T-helper 2 cell treated with Interferon-gamma antibody and Interleukin-4, amounts not matched to agents 5 μg/mL and 100 μg/mL, for 36 hours (primary cell): ENCODE measurements at places on chromosomes 6 and 20.

- H3K4me1 ChIP-seq, result peaks cover 3% of the 10 kb centered on the region
- peaks cover 56% of the 10 kb centered on the region for H3K27me3 ChIP-seq
- no peak overlapping the region for H3K27ac ChIP-seq
- no peaks in the 10 kb centered on the region for H3K36me3 ChIP-seq
- no peak overlapping the region for H3K4me3 ChIP-seq
- DNase-seq, result no peak
Observed at GRCh38 chr6:169251371-169251802, 2.3 kb downstream of the THBS2 start.

DNA sequence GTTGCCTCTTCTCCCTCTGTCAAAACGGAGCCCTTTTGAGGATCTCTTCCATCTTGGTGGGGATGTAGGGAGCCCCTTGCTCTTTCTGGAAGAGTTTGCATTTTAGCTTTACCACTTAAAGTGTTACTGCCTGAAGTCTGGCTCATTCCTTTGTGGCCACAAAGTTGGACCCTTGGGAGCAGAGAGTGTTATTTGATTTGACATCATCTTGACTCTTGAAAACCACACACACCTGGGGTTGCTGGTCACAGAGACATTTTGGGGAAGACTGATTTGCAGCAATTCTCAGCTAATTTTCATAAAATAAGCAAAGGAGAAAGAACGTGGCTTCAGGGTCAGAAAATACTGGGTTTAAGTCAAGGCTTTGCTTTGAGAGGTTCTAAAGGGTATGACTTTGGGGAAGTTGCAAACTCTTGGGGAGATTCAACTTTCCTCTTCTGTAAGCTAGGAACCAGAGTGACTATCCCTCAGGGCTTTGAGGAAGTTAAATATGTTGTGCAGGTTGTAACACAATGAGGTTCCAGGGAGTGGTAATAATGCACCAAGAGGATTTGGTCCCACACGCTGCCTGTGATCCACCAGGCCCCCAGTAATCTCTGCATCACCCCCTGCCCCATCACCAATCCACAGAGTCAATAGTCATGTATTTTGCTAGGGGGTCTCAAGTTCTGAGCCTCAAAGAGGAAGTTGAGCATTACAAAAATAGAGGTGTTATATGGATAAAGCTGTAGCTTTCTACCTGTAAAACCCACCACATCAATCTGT, 141.6 kb upstream of the SLC24A3 start:
- no peaks in the 10 kb centered on the region for H3K36me3 ChIP-seq
- no peak overlapping the region for H3K4me3 ChIP-seq
- no peaks in the 10 kb centered on the region for H3K27me3 ChIP-seq
- DNase-seq, result no peak
- H3K4me1 ChIP-seq, result no peaks in the 10 kb centered on the region

DNA sequence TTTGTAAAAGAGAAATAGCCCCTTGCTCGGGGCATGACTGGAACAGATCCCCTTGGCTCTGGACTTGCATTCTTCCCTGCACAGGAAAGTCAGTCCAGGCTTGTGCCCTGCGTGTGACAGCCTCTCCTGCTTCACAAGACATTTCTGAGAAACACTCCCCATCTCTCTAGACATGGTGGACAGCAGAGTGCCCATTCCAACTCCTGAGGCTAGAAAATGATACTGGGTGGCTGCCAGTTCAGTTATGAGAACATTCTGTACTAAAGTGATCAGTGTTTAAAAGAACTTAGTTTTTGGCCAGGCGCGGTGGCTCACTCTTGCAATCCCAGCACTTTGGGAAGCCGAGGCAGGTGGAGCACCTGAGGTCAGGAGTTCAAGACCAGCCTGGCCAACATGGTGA, 41.3 kb downstream of the TGM3 start:
- no peak overlapping the region for H3K27ac ChIP-seq
- H3K27me3 ChIP-seq, result no peaks in the 10 kb centered on the region
- DNase-seq, result no peak
- no peak overlapping the region for H3K4me3 ChIP-seq
- no peaks in the 10 kb centered on the region for H3K4me1 ChIP-seq
- H3K36me3 ChIP-seq, result no peaks in the 10 kb centered on the region

DNA sequence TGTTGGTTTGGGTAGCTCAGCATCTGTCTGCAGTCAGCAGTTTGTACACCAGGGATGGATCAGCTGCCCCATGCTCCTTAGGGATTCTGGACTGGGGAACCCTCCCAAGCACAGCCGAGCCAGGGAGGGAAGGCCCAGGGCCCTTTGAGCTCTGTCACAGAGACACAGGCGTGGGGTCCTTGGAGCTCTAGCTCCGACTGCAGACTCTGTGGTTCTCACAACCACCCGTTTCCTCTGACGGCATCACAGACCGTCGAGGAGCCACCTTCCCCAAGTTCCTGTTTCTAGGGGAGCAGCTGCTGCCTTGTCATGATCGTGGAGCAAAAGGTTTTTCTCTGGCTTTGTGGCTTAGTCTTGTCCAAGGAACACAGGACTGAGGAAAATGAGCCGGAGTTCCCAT, at the start of gene SLA2:
TSS of gene SLA2 (minus strand) at position 199 of the 400 bp plus-strand sequence. CDS start 4,861 bp downstream, outside the sequence.
- H3K4me3 ChIP-seq, result peak within 1 kb of the TSS; percentile 99
- peaks cover 35% of the 10 kb centered on the region for H3K4me1 ChIP-seq
- H3K36me3 ChIP-seq, result peaks cover 32% of the 10 kb centered on the region
- peak within 1 kb of the TSS; percentile 97 for H3K27ac ChIP-seq
- H3K27me3 ChIP-seq, result no peaks in the 10 kb centered on the region
- DNase-seq, result peak; percentile 60

DNA sequence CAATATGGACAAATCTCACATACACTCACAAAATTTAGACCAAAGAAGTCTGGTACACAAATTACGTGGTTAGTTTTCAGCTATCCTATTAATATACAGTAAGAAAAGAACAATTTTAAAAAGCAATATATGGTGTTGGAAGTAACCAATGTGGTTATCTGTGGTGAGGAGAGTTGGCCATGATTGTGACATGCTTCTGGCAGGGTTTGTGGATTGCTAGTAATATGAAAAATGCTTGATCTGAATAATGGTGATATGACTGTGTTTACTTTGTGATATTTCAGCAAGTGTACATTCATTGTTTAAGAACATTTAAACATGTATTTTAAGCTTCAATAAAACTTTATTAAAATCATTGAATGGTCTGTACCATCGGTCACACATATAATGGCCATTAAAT, 99.1 kb downstream of the ADGB start:
- H3K4me1 ChIP-seq, result no peaks in the 10 kb centered on the region
- H3K36me3 ChIP-seq, result no peaks in the 10 kb centered on the region
- DNase-seq, result no peak
- H3K4me3 ChIP-seq, result no peak overlapping the region
- peaks cover 2% of the 10 kb centered on the region for H3K27me3 ChIP-seq
- H3K27ac ChIP-seq, result no peak overlapping the region

DNA sequence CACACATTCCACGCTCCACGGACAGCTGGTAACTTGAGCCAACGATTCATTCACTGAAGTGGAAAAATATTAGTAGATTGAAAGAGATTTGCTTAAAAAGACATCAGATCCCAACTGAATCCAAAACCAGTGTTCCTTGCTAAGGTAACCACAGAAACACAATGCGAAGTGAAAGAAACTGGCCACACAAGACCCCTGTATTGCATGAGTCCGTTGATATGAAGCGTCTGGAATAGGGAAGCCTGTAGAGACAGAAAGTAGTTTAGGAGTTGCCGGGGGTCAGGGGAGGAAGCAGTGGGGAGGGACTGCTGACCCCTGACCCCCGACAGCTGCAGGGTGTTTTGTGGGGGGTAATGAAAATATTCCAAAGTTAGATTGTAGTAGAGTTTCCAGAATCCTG, 10.0 kb downstream of the PCK1 start:
- no peak overlapping the region for H3K27ac ChIP-seq
- H3K36me3 ChIP-seq, result no peaks in the 10 kb centered on the region
- no peak for DNase-seq
- H3K4me3 ChIP-seq, result no peak overlapping the region
- no peaks in the 10 kb centered on the region for H3K4me1 ChIP-seq

GRCh38 chr20:60213126-60213893, 255.1 kb downstream of the CDH26 start:
- H3K27ac ChIP-seq, result no peak overlapping the region
- no peaks in the 10 kb centered on the region for H3K36me3 ChIP-seq
- no peak for DNase-seq
- H3K27me3 ChIP-seq, result no peaks in the 10 kb centered on the region

DNA sequence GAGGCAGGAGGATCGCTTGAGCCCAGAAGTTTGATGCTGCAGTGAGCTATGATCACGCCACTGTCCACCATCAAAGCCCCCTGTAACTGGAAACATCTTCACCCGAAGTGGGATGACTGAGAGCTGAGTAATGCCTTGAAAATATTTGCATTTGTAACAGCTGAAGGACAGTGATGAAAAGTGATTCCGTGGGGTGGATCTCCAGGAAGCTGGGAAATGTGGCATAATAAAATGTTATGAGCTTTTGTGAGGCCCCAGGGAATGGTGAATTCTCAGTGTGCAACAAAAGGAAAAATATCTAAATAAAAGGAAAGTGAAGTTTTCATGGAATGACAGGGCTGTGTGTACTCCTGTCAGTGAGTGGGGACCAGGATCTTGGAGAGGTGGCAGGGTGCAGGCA, 92.0 kb downstream of the JAG1 start:
- H3K27ac ChIP-seq, result no peak overlapping the region
- no peaks in the 10 kb centered on the region for H3K27me3 ChIP-seq
- peaks cover 17% of the 10 kb centered on the region for H3K4me1 ChIP-seq
- no peak for DNase-seq

- no peak for DNase-seq
- no peak overlapping the region for H3K4me3 ChIP-seq
- no peaks in the 10 kb centered on the region for H3K27me3 ChIP-seq
- H3K36me3 ChIP-seq, result no peaks in the 10 kb centered on the region
- H3K27ac ChIP-seq, result no peak overlapping the region
Observed at GRCh38 chr6:3294921-3295871, 36.4 kb downstream of the PSMG4 start.
